HS-27A (cell line): ENCODE measurements at places on chromosomes 16 and 17.

DNA sequence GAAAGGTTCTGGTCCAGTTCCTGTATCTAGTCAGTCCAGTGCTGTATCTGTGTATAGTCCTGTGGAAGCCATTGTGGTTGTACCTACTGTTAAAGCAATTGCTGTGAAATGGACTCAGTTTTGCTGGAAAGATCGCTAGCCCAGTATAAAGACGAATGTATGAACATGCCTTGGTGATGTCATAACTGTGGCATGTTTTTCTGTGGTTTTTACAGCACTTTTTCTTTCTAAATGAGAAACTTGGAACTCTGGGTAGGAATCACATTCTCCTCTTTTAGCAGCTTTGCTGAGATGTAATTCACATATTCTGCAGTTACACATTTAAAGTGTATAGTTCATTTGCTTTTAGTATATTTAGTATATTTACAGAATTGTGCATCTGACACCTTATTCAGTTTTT, 58.1 kb downstream of the MAP2K4 start:
- DNase-seq = peak; percentile 75

DNA sequence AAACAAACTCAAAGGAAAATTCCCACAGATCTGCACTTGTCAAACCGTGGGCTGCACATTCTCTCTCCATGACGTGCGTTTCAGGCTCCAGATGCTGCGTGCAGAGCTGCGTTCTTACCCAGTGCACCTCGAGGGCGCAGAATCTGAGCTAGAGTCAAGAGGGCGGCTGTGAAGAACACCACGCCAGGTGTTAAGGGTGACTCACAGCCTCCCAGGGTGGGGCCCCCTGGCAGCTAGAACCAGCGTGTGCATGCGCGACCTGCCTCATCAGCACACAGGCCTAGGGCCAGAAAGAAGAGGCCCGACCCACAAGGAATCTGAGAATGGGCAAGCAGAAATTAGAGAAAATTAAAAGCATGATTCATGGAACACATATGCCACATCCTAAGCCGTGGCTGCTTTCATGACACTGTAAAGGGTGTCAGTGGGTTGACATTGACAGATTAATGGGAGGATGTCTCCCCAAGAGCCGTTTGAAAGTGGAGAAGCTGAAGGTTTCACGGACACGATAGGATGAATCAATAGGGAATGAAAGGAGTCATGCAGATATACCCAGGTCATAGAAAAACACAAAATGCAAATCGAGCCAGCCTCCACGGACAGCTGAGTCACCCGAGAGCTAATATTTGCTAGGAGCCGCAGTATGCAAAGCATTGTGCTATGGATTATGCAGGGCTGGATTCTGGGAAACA, 29.0 kb downstream of the MARCHF10 start:
- no peak for DNase-seq

DNA sequence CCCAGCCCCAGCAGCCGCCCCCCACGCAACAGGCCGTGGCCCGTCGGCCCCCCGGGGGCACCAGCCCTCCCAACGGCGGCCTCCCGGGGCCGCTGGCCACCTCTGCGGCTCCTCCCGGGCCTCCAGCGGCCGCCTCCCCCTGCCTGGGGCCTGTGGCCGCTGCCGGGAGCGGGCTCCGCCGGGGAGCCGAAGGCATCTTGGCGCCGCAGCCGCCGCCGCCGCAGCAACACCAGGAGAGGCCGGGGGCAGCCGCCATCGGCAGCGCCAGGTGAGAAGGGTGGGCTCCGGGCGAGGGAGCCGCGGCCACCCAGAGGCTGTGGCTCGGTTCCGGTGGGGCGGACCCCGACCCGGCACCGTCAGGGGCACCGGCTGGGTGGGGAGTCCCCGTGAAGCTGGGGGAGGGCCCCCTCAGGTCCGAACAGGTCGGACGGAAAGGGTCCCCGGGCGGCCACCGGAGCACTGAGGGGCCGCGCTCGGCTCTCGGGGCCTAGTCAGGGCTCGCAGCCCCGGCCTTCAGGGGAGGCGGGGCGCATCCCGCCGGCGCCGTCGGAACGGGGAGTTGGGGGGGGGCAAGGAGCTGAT, 583 bp downstream of the ATXN2L start:
- DNase-seq = no peak

DNA sequence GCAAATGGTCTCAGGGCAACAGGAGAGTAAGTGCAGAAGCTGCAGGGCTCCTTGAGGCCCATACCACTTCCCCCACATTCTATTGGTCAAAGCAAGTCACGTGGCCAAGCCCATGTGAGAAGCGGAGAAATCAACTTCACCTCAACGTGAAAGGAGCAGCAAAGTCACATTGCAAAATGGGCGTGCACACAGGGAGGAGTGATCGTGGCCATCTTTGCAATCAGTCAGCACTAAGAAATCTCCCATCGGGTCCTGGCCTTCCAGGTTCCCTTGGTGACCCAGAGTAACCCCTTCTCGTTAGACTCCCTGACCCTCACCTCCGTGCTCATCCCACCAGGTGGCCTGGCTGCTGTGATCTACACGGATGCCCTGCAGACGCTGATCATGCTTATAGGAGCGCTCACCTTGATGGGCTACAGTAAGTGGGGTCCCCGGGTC, 38.0 kb downstream of the SLC5A11 start:
- no peak for DNase-seq

GRCh38 chr17:35218915-35219314, 24.0 kb upstream of the SLFN5 start:
- DNase-seq = no peak

DNA sequence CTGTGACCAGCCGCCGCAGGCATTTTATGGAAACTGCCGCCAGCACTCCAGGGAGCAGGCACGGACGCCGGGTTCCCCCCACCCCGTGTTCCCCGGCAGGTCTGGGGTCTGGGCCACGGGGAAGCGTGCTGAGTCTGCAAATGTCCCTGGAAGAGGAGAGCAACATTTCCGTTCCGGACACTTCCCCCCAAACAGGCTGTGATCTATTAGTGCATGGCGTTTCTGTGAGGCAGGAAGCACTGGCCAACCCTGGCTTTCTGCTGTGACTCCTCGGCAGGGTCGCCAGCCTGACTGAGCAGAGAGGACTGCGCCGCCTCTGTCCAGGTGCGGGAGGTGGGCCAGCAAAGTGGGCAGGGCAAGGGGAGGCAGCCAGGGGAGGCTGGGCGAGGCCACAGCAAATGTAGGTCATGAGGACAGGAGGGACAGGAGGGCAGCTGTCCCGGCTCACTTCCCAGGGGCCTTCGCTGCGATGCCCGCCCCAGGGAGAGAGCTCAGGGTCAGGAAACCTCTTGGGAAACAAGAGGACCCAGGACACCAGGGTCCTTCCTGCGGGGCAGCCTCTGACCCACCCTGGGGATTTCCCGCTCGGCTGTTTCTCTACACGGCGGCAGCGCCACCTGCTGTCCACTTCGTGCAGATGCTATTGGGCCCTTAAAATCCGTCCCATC, 9.5 kb downstream of the FOXF1 start:
- DNase-seq = peak; percentile 23

DNA sequence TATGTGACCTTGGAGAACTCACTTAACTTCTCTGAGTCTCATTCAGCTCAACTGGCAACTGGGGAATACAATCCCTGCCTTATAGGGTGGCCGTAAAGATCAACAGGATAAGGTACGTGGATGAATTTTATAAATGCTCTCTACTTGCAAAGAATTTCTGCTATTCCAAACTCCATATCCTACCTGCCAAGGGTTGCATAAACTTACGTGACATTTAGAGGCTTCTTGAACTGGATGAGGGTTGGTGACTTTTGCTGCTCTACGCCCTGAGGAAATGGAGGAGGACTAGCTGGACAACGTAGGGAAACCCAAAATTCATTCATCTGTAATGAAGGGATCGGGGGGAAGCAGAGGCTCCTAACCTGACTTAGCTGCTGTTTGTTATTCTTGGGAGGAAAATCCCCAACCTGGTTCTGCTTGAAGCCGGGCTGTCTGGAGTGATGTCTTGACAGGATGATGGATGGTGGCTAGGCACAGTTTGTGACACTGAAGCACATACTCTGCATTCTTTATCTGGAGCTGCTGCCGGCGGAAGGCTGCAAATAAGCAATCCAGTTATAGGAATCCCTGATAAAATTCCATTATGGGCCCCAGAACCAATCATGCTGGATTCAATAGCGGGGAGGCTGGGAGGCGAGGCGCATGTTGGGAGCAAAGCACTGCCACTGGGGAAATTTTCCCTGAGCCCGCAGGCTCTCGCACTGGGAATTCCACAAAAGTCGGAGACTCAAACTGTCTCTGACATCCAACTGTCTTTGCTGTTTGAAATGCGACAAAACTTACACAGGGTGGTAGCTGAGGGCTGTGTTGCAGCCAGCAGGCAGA, 94.7 kb upstream of the SDK2 start:
- no peak for DNase-seq
